ENCODE measurements at places on chromosomes 2 and 18.

DNA sequence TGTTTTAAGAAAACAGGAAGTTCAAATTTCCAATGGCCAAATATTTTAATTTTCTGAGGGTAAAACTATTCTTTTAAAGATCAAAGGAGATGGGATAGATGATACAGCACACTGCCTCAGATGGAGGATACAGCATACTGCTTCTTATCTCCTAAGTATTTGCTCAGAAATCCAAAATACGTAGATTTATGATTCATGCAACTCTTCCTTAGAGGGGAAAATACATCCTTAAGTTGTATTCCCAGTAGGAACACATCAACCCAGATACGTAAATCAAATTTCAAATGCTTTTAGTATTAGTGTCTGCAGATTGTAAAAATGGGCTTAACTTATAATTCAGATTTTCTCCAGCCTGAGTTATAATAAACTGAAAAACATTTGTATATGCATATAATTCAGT lies 235.2 kb downstream of the ZNF385B start:
- no peak for DNase-seq

GRCh38 chr2:28624793-28625701 lies 126.6 kb upstream of the PPP1CB start:
- DNase-seq, result peak; percentile 57

GRCh38 chr2:102789349-102790090 lies 27.7 kb downstream of the TMEM182 start:
- no peak for DNase-seq

GRCh38 chr2:56130463-56131070 lies 53.2 kb upstream of the CCDC85A start:
- DNase-seq, result no peak

- no peak for DNase-seq
These were observed 226.9 kb downstream of the TMEM163 start for GRCh38 chr2:134491771-134492441.

- DNase-seq, result no peak
These were observed 19.1 kb downstream of the ZNF24 start for GRCh38 chr18:35324926-35325655.

DNA sequence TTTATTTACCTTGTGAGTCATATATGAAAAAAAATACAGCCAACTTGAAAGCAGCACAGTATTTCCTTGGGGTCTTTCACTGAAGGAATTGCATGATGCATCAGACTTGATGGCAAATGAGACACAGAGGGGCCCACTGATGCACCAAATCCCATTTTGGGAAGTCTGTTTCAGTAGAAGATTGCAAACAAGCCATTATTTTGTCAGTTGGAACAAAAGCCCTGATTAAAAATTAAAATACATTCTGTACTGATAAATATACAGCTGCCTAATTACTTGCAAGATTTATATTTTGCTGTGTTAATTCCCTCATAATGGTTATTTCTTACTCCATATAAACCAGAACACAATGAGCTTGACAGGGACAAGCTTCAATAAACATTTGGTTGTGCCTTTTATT lies 370.4 kb downstream of the SUCLG1 start:
- DNase-seq, result no peak

DNA sequence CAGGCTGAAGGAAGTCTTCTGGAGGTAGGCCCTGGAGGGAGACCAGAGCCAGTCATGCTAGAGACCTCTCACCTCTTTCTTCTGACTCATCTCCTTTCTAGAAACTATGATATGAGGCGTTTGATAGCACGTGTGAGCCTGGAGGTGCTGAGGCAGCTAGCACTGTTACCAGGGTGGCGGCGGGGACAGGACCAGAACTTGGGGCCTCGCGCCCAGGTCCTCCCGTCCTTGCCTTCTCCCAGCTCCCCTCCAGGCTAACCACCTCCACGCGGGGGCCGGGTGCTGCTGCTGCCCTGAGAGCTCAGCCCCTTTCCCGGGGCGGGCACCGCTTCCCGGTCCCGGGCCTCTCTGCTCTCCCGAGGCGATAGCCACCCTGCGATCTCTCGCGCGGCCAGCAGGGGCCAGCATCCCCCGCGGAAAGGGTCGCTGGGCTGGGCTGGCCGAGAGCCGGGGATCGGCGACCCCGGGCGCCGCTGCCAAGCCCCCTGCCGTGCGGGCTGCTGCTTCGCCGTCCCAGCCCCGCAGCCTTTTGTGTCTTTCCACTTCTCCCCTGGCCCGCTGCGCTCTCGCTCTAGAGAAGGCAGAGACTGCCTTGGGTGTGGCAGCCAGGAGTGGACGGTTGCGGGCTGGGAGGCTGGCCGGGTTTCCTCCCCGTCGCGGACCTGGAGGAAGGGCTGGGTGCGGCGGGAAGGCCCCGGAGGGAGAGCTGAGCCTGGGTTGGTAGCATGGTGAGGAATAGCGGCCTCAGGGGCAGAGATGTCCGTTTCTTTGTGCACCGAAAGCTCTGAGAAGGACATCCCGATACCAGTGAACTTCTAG lies 49.1 kb downstream of the TMEM17 start:
- DNase-seq, result peak; percentile 49

GRCh38 chr2:240934701-240935102 lies 28.6 kb downstream of the CROCC2 start:
- DNase-seq, result no peak

GRCh38 chr18:7812431-7813063 lies 245.4 kb downstream of the PTPRM start:
- no peak for DNase-seq

GRCh38 chr2:524442-524841 lies 152.8 kb downstream of the TMEM18 start:
- DNase-seq, result no peak

GRCh38 chr2:38203446-38203810 lies 127.5 kb upstream of the CYP1B1 start:
- DNase-seq, result no peak

DNA sequence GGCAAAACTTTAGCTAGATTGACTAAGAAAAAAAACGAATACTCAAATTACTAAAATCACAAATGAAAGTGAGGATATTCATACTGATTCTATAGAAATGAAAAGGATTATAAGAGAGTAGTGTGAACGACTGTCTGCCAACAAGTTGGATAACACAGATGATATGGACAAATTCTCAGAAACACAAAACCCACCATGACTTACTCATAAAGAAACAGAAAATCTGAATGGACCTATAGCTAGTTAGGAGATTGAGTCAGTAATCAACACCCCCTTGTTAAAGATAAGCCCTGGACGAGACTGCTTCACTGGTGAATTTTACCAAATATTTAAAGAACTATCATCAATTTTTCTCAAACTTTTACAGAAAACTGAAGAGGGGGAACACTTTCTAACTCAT lies 108.8 kb upstream of the TMEM200C start:
- DNase-seq, result no peak

GRCh38 chr2:26399771-26400376 lies 1.8 kb upstream of the DRC1 start:
- no peak for DNase-seq

- no peak for DNase-seq
These were observed 159.9 kb downstream of the ACTR3 start for GRCh38 chr2:114049826-114050225.
